ENCODE measurements at places on chromosomes 3 and 15.

- DNase-seq, result no peak
Measured at GRCh38 chr3:72101494-72101893, 316.5 kb upstream of the PROK2 start.

GRCh38 chr3:17292556-17292955, 407.8 kb downstream of the PLCL2 start:
- DNase-seq, result no peak

GRCh38 chr3:131608741-131609140, 106.0 kb upstream of the MRPL3 start:
- no peak for DNase-seq

- no peak for DNase-seq
Measured at GRCh38 chr3:88225326-88226008, 75.7 kb downstream of the C3orf38 start.

DNA sequence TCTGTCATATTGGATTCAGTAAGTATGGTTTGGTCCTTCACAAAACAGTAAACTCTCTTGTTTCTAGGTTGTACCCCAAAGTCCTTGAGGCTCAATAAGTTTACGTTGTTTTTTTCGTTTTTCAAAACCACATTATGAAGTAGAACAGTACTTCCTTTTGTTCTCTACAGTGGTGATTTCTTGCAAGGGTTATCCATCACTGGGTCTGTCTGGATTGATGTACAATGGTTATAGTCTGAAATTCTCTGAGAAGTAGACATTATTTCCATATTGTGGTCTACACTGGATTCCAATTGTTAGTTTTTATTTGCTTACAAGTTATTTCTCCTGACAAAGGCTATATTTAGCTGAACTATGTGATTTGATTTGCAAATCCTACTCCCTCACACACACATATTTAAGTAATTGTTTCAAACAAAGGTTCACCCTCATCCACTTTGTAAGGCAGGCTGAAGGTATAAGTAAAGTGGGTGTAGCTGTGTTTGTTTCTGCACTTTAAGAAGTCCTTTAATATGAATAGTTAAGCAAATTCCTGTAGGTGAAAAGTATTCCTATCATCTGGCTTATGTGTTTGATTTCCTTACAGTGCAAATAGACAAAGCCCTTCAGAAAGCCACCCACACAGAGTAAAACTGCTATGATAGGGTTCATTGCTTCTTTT, 64.2 kb upstream of the MME start:
- DNase-seq, result no peak

GRCh38 chr3:185880600-185880999, 55.8 kb upstream of the IGF2BP2 start:
- no peak for DNase-seq

DNA sequence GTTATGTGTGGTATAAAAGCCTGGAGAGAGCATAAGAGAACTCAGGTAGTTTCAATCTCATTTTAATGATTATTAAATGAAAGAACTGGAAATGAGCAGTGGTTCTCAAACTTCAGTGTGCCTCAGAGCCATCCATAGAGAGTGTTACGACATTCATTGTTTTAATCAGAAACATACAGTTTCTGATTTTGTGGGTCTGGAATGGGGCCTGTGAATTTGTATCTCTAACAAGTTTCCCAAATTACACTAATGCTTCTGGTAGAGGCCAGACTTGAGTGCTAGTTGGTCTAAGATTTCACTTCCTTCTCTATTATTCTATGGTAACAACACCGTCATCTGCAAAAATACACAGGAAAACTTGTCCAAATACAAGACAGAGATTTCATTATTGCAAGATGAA, 292.0 kb upstream of the NECTIN3 start:
- DNase-seq, result no peak

DNA sequence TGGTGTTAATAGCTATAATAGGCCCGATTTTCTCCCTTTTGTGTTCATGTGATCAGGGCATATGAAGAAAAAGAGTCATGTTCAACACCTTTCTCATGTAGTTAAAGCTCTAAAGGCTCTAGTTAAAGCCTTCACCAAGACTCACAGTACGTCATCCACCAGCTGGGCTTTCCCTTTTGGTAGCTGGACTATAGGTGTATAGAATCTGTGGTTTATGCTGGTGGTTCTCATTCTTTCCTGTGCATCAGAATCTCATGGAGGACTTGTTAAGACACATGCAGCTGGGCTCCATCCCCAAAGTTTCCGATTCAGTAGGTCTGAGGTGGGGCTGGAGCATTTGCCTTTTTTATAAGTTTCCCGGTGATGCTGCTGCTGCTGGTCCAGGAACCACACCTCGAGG, 31.0 kb downstream of the CFAP91 start:
- no peak for DNase-seq

GRCh38 chr15:97177151-97177577, 783.3 kb upstream of the ARRDC4 start:
- no peak for DNase-seq

GRCh38 chr3:103873897-103874545, 1439.2 kb downstream of the ZPLD1 start:
- DNase-seq, result no peak

DNA sequence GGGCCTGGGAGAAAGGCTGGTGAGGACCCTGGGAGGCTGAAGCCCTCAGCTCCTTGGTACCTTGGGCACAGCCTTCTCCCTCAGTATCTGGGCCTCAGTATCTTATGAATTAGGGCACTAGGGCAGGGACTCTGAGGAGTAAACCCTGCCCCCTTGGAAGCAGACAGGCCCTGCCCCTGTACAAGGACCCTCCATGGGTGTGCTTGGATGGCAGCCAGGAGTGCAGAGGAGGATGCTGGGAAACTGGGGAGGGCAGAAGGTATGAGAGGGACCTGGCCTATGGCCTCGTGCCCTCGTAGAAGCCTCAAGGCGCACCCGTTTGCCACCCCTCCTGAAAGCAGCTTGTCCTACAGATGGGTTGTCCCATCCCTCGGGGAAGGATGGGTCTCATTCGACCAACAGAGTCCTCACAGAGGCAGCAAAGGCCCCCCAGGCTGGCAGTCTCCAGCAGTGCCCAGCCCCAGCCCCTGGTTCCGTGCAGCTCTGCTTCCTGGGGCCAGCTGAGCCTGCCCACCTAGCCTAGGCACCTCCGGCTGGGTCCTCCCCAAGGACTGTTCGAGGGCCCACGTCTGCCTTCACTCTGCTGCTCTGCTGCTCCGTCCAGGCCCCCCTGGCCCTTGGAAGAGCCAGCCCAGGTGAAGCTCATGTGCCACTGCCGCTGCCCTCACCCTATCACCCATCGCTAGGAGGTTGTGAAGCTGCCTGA, 15.3 kb upstream of the SEMA3F start:
- DNase-seq, result no peak

GRCh38 chr3:159185443-159186050, 383.7 kb downstream of the MFSD1 start:
- DNase-seq, result no peak

GRCh38 chr3:61181874-61182273, 69.4 kb downstream of the FHIT start:
- DNase-seq, result no peak

DNA sequence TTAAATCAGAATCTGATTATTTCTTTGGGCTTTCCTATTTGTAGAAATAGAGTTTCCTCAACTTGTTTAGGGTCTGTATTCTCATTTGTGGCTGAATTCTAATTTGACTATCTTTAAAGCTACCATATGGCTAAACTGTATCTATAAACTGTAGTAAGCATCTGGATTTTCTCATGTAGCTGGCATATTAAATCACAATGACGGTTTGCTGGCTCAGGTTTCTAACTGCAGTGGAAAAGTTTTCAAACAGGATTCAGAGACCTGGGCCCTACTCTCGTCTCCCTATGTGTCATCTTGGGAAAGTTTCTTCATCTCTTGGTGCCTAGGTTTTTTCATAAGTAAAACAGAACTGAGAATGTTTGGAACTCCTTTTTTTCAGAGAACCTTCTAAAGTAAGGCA, 68.3 kb downstream of the GALK2 start:
- no peak for DNase-seq

DNA sequence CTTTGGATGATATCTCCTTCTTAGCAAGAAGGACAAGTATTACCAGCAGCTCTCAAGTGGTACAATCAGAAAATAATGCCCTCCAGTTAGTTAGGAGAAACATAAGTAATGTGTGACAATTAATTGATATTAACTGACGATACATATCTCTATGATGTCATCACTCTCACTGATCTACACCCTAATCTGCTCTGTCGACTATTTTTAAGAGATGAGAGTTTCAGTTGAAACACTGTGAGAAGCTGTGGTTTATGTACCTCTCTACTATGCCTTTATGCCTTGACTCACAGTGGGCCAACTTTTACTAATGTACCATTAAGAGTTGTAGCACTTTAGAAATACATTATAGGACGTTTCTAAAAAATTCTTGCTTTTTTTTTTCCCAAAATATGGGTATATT, 8.6 kb downstream of the CEP152 start:
- no peak for DNase-seq

DNA sequence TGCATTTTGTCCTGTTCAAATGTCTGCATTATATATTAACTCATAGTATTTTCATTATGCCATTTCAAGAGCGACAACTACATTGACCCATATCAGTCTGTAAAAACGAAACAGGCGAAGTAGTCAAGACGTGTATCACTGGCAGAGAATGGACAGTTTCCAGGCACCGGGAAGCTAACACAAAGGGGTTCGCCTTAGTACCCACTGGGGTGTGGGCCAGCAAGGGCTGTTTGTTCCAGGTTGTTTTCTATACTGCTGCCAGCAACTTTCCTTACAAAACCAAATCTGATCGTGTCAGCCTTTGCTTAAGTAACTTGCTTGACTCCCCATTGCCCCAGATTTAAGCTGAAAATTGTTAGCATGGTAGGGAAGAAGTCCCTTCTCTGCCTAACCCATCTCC, 87.1 kb downstream of the CGNL1 start:
- no peak for DNase-seq

DNA sequence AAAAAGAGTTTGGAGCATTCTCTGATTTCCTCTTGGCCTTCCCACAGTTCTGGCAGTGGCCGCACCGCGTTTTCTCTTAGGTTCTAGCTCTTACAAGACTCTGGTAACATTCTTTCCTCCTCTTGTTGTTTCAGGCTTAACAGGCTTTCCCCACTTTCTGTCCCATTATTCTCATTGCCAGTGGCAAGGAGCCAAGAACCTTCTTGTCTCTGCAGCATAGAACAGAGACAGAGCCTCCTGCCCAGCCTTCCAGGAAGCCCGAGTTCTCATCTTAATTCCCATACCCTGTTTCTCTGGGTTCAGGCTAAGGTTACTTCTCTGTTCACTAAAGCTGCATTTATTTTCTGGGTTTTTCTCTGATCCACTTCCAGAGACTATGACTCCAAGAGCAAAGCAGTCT, 61.1 kb downstream of the DUT start:
- no peak for DNase-seq

GRCh38 chr3:122058294-122058693, 3.1 kb downstream of the CD86 start:
- no peak for DNase-seq

DNA sequence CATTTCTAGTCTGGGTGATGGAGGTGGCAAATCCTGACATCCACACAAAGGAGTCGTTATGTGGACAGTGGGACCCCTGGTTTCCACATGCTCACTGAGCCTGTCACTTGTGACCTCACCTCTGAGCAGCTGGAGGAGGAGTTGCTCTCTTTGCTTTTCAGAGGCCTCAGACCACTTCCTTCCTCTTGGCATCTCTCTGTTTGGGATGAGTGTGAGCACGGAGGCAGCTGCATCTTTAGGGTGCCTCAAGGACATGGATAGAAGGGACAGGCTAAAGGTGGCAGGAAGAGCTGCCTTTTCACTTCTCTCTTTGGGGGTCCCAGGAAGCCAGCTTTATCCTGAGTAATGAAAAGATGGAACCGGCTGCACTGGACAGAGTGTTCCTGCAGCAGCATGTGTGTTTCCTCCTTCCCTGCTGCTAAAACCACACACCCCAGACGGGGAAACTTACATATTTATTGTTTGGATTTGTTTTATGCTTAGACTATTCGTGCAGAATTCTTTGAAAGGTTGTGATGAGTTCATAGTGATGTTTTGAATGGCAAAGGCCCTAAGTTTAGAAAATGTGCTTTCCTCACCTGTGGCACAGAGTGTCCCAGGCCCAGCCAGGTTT, 31.8 kb downstream of the GPR171 start:
- DNase-seq, result no peak

DNA sequence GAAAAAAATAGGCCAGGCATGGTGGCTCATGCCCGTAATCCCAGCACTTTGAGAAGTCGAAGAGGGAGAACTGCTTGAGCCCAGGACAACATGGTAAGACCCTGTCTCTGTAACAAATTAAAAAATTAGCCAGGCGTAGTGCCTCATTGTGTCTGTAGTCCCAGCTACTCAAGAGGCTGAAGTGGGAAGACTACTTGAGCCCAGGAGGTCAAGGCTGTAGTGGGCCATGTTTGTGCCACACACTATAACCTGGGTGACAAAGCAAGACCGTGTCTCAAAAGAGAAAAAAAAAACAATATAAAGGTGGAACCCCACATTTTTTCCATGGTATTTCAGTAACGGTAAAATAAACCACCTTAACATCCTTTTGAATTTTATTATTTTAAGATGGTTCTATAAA, 69.9 kb downstream of the DENND4A start:
- DNase-seq, result no peak

- no peak for DNase-seq
Measured at GRCh38 chr15:98888820-98889479, 118.6 kb downstream of the PGPEP1L start.

DNA sequence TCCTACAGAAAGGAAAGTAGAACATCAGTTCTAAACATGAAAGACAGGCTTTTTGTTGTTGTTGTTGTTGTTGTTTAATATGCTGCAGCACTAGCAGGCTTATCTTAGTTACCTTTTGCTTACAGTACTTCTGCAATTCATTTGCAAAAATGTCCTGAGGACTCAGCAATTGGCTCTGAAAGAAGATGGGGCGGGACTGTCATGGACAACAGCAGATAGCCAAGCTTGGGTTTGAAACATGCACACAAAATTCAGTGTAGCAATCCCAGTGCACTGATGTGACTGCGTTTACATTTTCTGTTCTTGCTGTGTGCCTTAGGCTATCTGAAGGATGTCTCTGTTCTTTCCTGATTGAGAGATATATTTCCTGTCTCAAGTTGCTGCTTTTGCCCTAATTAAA, 9.2 kb downstream of the UNC13C start:
- no peak for DNase-seq

GRCh38 chr3:151085889-151086483, 522 bp downstream of the MED12L start:
- no peak for DNase-seq

DNA sequence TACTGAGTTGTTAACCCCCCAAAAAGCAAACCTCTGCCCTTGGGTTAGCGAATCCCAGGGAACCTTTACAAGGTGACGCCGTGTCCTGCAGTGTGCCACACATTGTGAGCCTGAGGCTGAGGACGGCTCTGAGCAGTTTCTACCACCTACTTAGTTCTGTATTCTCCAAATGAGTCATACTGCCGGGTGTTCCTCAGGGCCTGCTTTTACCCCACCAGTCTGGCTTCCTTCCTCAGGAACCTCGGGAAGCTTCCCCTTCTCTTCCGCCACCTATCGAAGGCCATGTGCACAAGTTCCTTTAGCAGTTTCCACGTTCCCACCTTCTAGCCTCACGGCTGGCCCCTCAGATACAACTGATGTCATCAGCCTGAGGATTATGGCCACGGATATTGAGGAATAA, 384.0 kb upstream of the TPM1 start:
- no peak for DNase-seq

Measured in RWPE2 (cell line).